ENCODE measurements at places on chromosomes 2 and 18. TPM values are rescaled to one million over a fixed set of nuclear protein-coding genes. Genes with fewer than 3 reads are reported as not detected.

- no peaks in the 10 kb centered on the region for H3K36me3 ChIP-seq
- H3K4me3 ChIP-seq = no peak overlapping the region
- no peaks in the 10 kb centered on the region for H3K27me3 ChIP-seq
These were observed 312.2 kb upstream of the SLC14A2 start for GRCh38 chr18:45303026-45303425.

- H3K4me1 ChIP-seq = no peaks in the 10 kb centered on the region
- no peaks in the 10 kb centered on the region for H3K36me3 ChIP-seq
- no peak overlapping the region for H3K4me3 ChIP-seq
These were observed 61.3 kb downstream of the DDX18 start for GRCh38 chr2:117875786-117876185.

DNA sequence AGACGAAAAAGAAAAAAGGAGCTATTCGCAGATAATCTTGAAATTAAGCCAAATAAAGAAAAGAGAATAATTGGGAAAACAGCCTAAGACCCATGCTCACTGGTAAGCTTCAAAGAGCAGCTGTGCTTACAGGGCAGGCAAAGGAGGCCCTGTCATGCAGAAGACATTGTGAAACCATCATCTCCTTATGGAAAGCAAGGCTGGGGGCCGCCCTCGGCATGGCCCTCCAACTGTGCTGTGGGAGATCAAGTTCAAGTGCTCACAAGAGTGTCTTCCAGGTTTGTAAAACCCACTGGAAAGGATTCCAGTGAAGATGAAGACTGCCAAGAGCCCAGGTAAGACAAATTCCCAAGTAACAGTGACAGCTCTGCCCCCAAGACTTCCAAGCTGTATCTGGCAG lies 32.2 kb downstream of the ACVR1 start:
- H3K4me3 ChIP-seq = no peak overlapping the region
- H3K27ac ChIP-seq = no peak overlapping the region
- peaks cover 25% of the 10 kb centered on the region for H3K4me1 ChIP-seq
- no peak for DNase-seq
- no peaks in the 10 kb centered on the region for H3K27me3 ChIP-seq

The NYAP2 gene
- not detected for total RNA-seq

The SLC5A7 gene
- total RNA-seq = not detected

The TLX2 gene
- total RNA-seq = 0.52 TPM

DNA sequence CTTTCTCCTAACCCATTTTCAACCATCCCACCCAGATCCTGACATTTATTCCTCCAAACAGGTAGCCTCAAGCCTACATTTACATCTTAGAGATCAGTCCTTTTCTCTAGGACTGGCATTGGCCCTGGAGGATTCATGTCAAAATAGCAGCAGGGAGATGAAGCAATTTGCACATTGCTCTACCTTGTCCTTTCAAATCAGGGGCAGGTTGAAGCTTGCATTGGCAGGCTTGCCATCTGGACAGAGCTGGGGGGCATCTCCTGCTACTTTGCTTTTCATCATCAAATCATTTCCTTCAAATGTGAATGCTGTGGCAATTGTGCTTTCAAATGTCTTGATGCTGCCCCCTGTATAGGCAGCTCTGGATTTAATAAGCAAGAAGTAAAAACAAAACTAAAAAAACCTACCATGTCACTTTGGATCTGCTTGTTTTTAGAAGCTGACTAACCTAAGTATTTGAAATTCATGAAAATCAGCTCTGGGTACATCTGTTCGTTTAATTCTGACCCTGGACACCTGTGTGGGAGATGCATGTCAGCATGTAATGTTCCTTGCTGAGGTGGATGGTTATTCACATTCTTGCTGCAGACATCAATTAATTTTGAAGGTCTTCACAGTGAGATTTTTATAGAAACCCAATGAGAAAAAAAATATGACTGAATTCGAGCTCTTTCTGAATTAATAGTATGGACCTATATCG lies 47.9 kb downstream of the KIF5C start:
- H3K27ac ChIP-seq = no peak overlapping the region
- no peak overlapping the region for H3K4me3 ChIP-seq
- no peaks in the 10 kb centered on the region for H3K27me3 ChIP-seq
- peaks cover 22% of the 10 kb centered on the region for H3K4me1 ChIP-seq
- no peak for DNase-seq

DNA sequence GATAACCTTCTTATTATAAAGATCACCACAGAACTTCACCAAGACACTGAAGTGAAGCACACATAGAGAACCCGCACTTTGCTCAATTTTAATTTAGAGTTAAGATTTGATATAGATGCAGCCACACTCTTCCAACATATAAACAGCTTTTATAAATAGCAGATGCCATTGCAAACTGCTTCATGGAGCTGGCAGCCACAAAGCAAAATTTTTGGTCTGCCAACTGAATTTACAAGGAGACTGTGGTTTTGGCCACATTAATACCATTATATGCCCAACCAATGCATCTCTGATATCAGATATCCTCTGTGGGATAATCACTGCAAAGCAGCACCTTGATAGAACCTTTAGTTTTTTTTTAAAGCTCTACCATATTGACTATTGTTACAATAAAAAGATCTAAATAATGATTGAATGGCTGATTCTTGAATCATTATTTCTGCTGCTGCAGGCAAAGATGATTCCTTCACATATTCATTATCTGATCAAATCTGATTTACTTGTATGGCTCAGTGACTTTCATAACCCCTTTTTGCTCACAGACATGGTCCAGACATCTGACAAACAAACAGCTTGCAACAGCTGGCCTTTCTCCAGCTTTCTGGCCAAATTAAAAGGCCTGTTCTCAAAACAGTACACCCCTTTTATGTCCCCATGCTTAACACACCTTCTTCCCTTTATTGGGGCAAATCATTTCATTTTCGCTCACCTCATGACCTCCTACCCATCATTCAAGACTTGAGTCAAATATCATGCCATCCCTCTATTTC lies 88.4 kb downstream of the METTL4 start:
- no peak overlapping the region for H3K27ac ChIP-seq
- DNase-seq = no peak
- no peak overlapping the region for H3K4me3 ChIP-seq
- H3K27me3 ChIP-seq = peaks cover 15% of the 10 kb centered on the region
- no peaks in the 10 kb centered on the region for H3K36me3 ChIP-seq
- no peaks in the 10 kb centered on the region for H3K4me1 ChIP-seq

DNA sequence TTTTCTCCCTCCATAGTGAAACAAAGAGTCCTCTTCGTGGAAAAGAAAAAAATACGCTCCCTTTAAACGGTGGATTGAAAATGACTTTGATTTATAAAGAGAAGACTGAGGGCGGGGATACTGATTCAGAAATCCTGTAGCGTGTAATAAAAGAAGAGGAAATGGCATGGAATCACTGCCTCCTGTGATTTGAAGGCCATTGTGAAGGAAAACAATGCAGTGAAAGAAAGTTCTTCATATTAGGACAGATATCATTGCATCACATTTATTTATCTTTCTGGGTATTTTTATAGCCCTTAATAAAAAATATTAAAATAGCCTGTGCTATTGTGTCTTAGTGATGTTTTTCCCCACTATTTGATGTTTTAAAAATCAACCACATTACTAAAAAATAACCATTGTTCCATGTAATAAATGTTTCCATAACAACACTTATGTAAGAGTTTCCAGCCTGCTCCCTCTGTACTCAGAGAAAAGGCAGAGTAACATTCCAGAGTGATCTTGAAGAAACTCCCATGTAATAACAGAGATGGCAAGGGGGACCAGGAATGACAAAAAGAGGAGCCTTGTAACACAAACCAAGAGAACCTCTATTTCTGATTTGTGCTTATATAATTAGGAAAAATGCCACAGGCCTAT lies 8.0 kb downstream of the MRPL33 start:
- peaks cover 25% of the 10 kb centered on the region for H3K4me1 ChIP-seq
- H3K27ac ChIP-seq = no peak overlapping the region
- H3K4me3 ChIP-seq = no peak overlapping the region
- DNase-seq = no peak
- H3K36me3 ChIP-seq = peaks cover 28% of the 10 kb centered on the region
- H3K27me3 ChIP-seq = no peaks in the 10 kb centered on the region

The ASAP2 gene
- total RNA-seq = 0.26 TPM

The CDC42EP3 gene
- 24.8 TPM for total RNA-seq
